Amniotic stem cell (primary cell): ENCODE measurements at places on chromosomes 1 and 21.

DNA sequence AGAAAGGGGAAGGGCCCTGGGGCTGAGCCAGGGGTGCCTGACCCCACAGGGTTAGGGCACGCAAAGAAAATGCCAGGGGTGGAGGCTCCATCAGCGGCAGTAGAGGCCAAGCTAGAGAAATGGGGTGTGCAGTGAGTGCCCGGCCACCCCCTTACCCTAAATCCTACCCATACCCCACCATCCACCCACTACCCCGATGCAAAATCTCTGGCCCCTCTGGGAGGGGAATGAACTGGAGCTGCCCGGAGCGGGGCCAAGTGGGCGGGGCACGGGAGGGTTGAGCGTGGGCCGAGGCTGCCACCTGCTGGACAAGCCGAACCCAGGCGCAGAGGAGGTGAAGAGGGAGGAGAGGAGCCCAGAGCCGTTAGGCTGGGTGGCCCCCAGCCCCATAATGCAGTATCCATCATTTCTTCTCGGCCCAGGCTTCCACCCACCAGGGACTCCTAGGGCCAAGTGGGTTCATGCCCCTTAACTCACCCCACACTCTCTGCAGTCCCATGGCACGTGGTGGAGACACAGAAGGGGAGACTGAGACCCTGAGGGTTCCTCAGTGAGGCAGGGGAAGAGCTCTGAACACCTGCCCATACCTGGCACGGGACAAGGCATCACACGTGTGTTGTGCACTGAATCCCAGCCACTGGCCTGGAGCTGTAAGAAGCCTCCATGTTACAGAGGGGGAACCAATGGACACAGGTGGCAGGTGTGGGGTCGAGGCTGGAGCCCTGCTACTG is 1.4 kb upstream of the C1QC start:
- peak; percentile 44 for DNase-seq

DNA sequence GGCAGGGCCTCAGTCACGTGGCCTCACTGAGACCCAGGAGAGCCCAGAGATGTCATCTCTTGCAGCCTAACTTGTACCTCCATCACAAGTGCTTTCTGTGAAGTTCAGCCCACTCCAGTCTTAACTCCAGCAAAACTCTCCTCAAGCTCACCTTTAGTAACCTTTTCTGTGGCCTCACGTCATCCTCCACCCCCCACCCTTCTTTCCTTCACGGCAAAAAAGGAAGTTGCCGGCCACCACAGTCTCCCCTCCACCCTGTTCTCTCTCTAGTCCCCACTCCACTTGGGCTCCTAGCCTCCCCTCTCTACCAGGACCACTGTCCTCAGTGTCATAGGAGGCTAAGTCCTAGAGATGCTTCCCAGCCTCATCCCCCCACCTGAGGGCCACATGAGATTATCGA is 106.9 kb downstream of the LACTBL1 start:
- DNase-seq: no peak

DNA sequence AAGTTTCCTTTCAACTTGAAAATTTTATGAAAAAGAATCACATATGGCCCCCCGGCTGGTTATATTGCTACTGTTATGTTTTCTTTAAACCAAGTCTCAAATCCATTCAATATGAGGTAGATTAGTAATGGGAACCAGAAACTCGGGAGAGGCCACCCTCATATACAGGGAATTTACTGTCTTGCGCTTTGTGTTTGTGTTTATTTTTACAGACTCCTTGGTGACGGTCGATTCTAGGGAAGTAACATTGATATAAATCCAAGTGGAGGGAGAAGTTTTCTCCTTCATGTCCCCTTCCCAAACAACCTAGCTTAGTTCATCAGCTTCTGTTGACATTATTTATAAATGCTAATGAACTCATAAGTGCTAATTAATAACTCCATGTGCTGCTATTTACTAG is 163.5 kb upstream of the LMO4 start:
- no peak for DNase-seq

GRCh38 chr1:6378096-6378746 is 15.3 kb downstream of the ACOT7 start:
- no peak for DNase-seq

- no peak for DNase-seq
These were observed 21.3 kb upstream of the LDLRAP1 start for GRCh38 chr1:25522031-25522655.

GRCh38 chr1:28323720-28324119 is 5.1 kb upstream of the MED18 start:
- DNase-seq: no peak

- no peak for DNase-seq
These were observed 178.9 kb downstream of the MIS18A start for GRCh38 chr21:32099812-32100416.

- no peak for DNase-seq
These were observed 276.0 kb downstream of the GPATCH2 start for GRCh38 chr1:217354895-217355294.

DNA sequence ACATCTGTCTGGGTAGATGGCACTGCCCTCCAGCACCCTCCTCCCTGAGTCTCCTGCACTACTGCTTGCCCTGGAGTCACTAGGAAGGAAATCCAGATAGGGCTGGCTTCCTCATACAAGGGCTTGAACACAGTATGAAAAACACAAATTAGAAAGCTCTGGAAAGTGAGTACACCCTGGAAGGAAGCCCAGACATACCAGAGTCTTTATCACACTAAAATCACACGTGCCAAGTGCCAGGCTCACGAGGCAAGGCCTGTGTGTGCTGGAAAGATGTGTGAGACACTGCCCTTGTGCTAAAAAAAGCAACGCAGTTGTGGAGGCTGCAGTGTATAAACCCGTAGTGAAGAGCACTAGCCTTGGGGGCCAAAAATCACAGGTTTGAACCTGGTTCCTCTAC is 28.3 kb upstream of the S100A7 start:
- DNase-seq: no peak

DNA sequence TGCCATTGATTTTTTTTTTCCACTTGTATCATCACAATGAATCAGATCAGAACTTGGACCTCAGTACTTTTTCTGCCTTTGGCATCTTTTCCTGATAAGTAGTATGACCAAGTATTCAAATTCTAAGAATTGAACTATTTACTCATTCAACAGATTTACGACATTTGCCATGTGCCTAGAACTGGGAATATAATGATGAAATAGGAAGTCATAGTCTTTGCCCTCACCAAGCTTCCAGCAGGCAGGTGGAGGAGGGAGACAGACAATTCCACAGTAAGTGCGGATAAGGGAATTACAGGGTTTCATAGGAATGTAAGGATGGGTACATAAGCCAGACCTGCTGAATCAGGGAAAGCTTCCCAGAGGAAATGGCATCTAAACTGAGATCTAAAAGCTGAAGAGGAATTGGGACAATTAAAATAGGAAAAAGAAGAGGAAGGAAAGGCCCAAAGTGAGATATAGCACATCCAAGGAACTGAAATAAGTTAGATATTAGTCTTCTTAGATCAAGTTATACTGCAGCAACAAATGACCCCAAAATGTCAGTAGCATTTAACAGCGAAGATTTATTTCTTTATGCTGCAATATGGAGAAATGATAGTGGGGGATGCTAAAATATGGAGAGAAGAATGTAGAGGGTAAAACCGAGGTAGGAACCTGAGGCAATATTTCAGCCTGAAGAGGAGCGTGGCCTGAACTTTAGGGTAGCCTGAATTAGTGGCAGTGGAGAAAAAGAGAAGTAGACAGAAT is 5.3 kb upstream of the DDX59 start:
- DNase-seq: no peak
